ENCODE measurements at places on chromosomes 7 and 10.

- no peak for DNase-seq
Measured at GRCh38 chr7:46848944-46849343, 733.0 kb downstream of the TNS3 start.

DNA sequence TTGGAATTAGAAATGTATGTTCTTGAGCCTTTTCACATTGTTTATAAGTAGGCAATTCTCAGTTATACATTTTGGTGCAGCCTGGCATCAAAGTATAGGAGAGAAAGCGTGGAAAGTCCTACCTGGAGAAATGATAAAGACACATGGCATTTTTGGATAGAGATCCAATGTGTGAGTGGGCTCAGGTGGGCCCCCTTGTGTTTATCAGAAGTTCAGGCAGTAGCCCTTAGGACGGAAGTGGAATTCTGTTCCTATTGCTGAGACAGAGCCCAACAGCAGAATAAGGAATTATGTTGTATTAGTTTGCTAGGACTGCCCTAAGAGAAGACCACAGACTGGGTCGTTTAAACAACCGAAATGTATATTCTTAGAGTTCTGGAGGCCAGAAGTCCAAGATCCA, 85.2 kb upstream of the AMPH start:
- no peak for DNase-seq

DNA sequence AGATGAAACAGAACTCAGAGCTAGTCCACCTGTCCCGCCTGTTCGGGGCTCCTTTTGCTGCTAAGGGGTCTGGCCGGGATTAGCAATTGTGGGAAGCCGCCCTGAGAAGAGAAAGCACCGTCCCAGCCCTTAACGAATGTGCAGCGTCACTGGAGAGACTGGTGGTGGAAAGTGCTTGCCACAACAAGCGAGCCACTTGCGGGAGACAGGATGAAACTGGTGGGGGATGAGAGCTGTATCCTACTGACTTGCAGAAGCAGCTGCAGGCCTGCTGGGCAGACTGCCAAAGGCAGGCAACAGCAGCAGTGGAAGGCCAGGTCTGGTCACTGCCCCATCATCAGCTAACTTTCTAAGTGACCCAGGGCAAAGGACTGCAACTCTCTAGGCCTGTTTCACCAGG, 95.4 kb downstream of the FAM53B start:
- peak; percentile 63 for DNase-seq

- no peak for DNase-seq
Measured at GRCh38 chr7:55105952-55106351, 87.1 kb downstream of the EGFR start.

GRCh38 chr7:121151774-121152221, 163.3 kb downstream of the CPED1 start:
- DNase-seq = no peak

GRCh38 chr10:7340179-7340874, 70.5 kb downstream of the SFMBT2 start:
- no peak for DNase-seq

DNA sequence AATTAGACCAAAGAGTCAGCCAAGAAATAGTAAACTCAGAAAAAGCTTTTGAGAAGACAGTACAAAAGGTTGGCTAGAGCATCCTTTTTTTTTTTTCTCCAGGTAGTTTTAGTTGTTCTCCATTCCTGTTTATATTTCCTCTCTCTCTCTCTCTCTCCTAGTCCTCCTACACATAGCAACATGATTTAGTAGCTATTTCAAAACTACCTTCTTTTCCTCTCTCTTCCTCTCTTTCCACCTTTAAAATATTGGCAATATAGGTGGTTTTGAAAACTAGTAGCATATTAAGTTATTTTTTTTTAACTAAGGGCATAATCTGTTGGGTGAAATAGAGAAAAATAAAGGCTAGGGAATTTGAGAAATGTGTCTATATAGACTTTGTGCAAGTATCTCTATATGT, 5.0 kb downstream of the SKIDA1 start:
- DNase-seq = no peak

DNA sequence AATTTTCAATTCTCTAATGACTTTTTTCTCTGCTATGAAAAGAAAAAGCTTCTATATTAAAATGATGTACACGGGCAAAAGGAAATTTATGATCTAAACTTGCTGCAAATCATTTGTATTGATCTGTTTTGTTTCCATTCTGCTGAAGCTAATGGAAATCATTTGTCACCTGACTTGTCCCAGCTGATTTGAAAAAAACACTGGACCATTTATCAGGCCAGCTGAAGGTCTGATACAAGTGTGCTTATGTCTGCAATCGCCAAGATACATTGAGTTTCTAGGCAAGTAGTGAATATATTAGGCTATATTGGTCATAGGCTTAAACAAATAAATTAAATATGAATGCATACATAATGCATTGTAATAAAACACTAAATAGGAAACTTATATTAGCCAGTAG, 1309.7 kb downstream of the REEP3 start:
- DNase-seq = no peak

DNA sequence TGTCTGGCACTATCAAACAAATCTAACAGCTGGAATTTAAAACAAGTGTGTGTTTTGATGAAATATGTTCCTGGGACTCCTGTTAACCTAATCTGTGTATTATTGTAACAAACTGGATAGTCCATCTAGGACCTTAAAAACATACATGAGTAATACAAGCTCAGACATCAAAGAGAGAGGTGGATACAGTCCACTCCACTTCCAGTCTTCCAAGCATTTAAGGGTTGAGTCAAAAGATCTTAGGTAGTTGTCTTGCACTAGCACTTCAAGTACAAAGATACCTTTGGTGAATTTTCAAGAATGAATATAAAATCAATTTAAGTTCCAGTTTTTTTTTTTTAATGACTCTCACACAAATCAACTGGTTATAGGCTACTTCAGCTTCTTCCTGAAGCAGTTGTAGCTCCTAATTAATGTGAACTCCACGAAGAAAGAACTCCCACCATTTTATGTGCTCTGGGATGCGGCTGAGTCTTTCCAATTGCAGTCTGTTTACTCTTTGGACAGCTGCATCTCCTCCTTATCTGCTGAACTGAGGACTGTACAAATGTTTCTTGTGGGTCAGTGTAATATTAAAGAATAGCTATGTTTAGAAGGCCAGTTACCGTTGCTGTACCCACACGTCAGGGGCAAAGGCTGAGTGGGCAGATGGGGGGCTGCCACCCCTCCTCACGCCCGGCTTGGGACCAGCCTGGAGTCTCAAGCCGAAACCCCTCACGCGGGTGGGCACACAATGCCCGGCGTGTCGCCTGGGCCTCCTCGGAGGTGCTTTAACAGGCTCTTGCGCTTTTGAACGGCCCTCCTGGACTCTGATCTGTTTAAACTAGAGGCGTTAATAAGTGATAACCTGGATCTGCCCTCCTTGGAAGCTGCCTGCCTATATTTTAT, 2.9 kb upstream of the IGF2BP3 start:
- DNase-seq = no peak

DNA sequence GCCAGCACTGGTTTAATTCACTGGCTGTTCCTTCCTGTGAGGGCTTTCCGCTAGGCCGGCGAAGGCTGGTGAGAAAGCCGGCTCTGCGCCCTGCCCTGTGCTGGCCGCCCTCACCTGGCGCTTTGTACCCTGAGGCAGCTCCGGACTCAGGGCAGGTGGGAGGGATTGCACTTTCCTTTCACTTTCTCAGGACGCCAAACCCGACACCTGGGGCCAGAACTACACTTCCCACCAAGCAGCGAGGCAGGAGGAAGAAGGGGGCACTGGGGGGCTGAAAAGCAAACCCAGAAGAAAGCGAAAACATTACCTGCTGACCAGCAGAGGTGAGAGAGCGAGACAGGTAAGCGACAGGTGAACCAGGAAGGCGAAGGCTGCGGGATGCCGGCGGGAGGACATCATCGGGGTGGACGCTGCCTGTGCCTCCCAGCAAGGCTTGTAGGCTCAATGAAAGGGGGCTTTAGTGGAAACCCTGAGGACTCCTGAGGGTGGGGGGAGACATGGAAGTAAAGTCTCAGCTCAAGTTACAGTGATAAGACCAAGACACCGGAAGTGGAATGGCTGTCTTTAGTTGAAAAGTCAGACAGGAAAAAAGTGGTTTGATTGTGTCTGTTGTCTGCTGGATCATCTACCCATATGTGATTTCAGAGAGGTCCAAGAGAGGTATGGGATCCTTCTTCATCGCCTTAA, at the start of gene RAB19:
RAB19 (plus strand) TSS at position 181 of the 687 bp plus-strand sequence. CDS start 3,589 bp downstream, outside the sequence.
- DNase-seq = no peak

DNA sequence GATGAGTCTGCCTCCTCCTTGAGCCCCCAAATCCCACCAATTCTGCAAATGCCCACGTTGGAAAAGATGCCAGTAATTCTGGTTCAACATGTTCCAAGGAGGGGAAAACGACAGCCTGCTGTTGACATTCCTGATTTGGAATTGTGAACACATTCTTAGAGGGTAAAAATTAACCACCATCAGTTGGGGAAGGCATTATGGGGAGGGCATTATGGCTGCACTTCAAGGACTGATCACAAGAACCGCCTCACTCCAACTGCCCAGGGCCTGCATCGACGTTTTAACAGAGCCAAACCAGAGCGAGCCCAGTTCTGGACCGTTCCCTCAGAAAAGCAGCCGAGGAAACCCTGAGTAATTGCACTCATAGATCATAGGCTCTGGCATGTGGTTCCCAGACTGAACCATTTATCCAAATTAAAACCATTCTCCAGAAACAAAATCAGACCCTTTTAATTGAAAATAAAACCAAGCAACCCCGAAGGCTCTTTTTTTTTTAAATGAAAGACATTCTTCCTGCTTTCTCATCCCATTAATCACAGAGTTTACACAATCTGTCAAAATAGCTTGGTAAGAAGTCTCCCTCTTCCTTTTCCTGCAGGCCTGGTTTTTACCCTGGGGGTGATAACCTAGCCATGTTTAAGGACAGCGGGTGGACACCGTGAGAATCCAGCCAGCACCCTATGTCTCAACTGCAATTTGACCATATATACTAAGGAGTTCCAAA, 8.0 kb downstream of the TNS3 start:
- no peak for DNase-seq
